ENCODE measurements at places on chromosomes 11 and 22. TPM values are rescaled to one million over a fixed set of nuclear protein-coding genes. Genes with fewer than 3 reads are reported as not detected.

The PRR33 gene
- not detected for total RNA-seq

The PTPRJ gene
- total RNA-seq, result 59.4 TPM

The CHRM1 gene
- not detected for total RNA-seq

The DCDC1 gene
- total RNA-seq, result 0.68 TPM

The PHOX2A gene
- not detected for total RNA-seq

The OR4A16 gene
- not detected for total RNA-seq

The GSTT2B gene
- total RNA-seq, result 3.6 TPM

The YPEL4 gene
- 0.28 TPM for total RNA-seq

The CCND1 gene
- total RNA-seq, result 433 TPM

The OR52E2 gene
- not detected for total RNA-seq

The ELFN2 gene
- total RNA-seq, result 1.5 TPM

The CD6 gene
- total RNA-seq, result 0.34 TPM

All from Calu3 (cell line).